ENCODE measurements at places on chromosomes 5 and 9.

- peak; percentile 55 for DNase-seq
Measured at GRCh38 chr5:107378218-107378899, 292.4 kb downstream of the EFNA5 start.

DNA sequence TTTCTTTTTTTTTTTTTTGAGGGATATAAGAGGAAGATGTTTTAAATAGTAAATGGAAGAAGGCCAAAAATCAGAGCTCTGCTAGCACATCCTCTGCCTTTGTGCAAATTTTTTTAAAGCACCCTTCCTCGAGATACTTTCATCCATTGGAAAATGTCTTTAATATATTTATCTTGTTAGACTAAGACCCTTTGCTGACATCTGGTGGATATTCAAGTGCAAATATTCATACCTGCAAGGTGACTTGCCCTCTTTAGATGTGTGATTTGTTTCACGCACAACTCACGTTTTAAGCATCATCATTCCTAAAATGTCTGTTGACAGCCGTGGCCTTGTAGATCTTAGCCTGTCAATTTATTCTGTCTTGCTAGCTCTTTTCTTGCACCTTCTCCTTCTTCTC lies 258.5 kb downstream of the AGTPBP1 start:
- no peak for DNase-seq

GRCh38 chr5:107526270-107526937 lies 144.3 kb downstream of the EFNA5 start:
- DNase-seq, result peak; percentile 34

DNA sequence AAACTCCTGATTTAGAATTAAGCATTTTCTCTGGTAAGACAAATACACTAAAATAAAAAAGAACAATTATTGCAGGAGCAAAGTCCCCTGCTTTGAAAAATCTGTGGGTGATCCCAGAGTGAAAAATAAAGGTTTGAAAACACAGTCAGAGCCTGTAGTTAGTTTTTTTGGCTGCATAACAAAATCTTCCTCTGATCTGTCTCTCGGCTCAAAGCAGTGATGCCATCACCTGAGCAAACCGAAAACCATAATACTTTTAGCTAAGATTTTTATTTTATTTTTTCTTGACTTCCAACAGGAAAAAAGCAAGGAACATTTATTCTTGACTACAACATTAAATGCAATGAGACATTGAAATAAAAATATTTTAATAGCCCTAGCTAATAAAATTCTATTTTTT lies 1.2 kb downstream of the CDH18 start:
- DNase-seq, result no peak

- DNase-seq, result no peak
Measured at GRCh38 chr5:102762562-102763227, 7.6 kb downstream of the PAM start.

DNA sequence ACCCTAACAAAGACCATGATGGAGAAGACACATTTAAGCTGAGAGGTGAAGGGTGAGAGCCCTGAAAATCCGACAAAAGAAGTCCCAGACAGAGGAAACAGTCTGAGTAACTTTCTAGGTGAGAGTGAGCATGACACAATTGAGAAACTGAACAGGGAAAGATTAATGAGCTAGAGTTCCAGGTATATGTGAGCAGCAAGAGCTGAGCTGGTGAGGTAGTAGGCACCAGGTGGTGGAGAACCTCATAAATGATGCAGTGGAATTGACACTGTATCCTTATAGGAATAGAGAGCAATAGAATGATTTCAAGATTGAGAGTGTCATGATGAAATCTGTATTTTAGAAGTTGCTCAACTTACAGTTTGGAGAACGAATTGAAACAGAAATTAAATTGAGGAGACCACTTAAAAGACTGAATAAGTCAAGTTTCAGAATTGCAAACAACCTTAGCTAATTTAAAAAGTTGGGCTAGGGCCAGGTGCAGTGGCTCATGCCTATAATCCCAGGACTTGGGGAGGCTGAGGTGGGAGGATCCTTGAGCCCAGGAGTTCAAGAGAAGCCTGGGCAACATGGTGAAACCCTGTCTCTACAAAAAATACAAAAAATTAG lies 89.8 kb downstream of the NREP start:
- DNase-seq, result no peak
